ENCODE measurements at places on chromosomes 2 and 18.

- DNase-seq = no peak
Observed at GRCh38 chr18:74905247-74905646, 303.7 kb downstream of the PTGR3 start.

DNA sequence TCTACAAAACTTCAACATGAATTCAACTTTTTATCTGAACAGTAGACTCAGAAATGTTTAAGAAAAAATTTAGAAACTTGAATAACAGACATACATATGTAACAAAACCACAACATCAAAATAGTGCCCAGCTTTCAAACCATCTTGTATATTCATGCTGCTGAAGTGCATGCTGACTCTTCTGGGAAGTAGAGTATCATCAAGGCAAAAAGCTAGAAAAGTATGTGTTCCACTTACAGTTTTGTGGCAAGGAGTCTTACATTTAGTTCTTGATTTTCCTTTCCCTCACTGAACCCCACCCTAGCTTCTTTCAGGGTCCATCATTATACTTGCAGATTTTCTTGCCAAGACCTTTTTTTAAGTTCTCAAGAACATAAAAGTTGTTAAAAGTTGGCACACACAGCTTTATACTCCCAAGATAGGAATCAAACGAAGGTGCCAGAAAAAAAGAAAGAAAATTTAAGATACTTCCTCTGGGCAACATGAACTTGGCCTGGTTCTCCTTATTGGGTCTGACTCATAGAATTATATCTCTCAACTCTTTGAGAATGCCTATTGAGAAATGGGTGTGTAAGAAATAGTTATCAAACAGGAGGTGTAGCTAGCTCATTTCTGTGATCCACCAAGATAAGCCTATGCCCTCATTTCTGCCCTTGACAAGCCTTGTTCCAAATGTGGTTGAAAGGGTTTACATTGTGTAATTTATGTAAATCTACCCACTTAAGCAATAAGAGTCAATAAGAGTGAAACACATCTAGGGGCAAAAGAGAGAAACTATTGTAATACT is 667.6 kb upstream of the ACVR2A start:
- DNase-seq = peak; percentile 9

DNA sequence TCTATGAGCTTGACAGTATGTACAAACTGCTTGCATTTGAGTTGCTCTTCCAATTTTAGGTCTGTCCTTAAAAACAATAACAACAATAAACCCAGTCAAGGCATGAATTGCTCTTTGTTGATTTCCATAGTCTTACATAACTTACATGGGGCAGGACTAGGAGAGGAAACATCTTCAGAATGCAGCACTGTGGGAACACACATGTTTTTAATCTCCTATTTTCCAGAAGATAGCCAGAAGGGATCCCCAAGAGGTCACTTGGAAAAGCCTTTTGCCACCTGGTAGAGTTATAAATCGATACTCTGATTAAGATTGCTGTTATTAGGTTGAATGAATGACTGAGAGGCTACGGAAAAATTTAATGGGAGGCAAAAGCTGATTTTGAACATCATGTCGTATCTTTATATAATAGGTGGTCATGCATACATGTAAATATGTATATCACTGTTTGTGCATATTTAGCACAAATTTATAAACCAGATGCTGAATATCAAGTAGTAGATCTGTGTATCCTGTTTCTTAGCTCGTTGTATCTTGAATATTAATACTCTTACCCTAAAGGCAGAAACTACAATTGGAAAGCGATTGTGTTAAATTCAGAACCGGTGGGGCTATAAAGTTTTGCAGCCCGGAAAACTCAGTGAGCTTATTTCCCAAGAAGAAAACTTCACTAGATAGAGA is 479.4 kb upstream of the TCF4 start:
- no peak for DNase-seq

GRCh38 chr2:47265751-47266231 is 110.7 kb upstream of the STPG4 start:
- DNase-seq = no peak

- no peak for DNase-seq
Observed at GRCh38 chr2:240725671-240726070, 34.0 kb downstream of the AQP12A start.

DNA sequence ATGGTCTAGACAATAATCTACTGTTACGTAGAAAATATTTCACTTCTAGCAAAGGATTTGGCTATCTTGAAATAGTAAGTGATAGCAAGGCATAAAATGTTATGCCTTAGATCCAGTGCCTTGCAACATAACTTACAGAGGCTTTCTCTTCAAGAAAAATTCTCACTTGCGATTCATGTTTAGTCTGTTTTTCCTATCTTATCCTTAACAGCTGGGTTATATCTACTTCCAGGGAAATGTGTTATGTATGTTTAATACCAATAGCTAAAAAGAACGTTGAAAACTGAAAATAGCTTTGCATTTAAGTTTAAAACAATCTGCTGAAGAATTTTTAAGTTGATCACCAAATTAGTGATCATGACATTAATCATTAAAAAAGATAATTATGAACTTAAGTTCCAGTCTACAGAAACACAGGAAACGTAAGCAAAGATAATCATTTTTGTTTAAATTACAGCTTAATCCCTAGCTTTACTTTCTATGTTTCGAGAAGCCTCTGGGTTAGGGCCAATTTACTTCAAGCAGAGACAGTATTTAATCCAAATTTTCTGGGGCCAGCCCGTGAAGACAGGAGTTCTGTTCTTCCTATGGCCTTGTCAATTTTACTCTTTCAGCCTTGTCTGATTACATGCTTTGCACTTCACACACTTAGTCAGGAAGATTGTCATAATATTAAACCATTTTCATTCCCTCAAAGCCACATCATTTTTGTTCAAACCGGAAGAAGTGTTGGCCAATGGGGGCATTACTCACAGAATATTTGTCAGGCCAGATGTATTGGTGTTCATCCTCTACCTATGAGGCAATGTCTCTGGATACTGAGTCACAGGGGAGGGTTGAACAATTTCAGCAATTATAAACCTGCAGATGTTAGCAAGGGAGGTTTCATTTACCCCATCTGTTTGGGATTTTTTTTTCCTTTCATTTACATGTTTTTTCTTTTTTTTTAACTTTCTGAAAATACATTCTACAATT is 1132.9 kb upstream of the ZEB2 start:
- no peak for DNase-seq

- DNase-seq = no peak
Observed at GRCh38 chr2:85264471-85264870, 63.3 kb downstream of the TGOLN2 start.

GRCh38 chr2:132519566-132519965 is 103.0 kb downstream of the GPR39 start:
- no peak for DNase-seq

DNA sequence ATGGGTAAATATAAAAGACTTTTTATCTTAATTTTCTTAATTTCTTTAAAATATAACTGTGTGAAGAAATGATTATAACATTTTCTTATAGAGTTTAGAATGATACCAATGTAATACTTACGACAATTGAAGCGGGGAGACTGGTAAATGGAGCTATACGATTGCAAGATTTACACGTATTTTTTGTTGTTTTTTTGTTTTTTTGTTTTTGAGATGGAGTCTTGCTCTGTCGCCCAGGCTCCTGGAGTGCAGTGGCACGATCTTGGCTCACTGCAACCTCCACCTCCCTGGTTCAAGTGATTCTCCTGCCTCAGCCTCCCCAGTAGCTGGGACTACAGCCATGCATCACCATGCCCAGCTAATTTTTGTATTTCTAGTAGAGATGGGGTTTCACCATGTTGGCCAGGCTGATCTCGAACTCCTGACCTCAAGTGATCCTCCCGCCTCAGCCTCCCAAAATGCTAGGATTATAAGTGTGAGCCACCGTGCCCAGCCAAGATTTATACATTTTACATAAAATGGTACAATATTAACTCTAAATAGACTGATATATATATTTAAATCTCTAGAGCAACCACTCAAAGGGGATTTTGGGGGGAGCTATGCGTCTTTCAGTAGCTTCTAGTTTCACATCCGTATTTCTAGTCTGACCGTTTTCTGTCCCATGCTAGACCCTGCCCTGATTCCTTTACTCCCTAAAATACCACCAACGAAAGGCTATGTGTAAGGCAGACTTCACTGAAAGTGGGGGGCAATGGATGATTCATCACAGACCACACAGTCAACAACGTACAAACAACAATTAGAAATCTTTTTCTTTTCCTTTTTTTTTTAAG is 28.2 kb upstream of the ATG16L1 start:
- DNase-seq = no peak

GRCh38 chr2:28868611-28869010 is 1.5 kb downstream of the TRMT61B start:
- DNase-seq = no peak

DNA sequence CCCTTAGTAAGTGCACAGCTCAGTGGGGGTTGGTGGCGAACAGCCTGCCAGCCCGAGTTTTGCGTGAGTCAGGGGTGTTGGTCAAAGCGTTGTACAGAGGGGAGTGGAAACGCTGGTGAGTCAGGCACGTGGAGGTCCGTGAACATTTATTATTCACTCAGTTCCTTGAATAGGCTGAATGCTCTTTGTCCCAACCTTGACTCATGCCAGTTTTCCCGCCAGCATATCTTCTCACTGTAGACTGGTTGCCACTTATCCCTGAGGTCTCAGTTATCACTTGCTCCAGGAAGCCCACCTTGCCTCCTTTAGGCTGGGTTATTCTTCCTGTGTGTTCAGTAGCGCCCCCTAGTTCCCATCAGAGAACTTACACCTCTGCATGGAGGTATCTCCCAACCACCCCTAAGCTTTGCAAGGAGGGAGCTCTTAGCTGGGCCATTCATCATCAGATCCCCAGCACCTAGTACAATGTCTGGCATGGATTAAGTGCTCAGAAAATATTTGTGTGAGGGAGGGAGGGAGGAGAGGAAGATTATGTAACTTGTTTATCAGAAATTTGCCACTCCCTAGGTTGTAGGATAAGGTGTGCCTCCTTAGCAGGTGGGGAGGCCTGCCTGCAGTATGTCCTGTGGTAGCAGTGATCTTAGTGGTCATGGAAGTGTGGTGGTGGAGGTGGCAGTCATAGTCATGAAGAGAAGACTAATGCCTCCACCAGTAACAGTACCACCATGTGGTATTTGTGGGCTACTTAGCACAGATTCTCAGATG is 72.1 kb downstream of the CABLES1 start:
- no peak for DNase-seq

DNA sequence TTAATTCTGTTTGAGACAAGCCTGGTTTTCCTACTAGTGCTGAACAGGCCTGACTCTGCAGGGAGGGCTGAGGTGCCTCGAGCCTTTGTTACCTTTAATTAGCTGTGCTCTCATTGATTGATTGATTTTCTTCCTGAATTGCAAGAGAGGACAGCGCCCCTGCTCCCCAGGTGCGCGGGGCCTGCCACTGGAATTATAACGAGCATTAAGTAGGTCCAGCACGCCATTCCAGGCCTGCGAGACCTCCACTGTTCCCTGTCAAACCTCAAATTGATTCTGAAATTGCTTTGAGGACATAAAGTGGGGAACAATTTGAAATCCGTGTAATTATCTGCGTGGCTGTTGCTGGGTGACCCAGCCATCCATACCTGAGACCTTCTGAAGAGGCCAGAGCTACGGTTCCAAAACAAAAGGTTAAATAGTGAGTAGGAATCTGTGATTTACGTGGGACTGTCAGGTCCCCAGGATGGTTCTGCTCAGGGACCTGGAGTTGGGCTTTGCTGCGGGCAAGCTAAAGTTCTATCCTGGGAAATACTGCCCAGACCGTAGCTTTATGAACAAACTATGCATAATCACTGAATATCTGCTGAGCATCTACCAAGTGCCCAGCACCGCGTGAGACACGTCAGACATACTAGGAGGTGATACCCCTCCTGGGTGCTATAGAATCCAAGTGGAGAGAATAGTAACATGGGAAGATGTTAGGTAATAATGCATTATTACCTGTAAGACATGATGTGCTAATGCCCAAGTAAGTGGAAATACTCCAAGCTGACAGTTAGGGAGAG is 104.1 kb downstream of the ZBTB7C start:
- no peak for DNase-seq

DNA sequence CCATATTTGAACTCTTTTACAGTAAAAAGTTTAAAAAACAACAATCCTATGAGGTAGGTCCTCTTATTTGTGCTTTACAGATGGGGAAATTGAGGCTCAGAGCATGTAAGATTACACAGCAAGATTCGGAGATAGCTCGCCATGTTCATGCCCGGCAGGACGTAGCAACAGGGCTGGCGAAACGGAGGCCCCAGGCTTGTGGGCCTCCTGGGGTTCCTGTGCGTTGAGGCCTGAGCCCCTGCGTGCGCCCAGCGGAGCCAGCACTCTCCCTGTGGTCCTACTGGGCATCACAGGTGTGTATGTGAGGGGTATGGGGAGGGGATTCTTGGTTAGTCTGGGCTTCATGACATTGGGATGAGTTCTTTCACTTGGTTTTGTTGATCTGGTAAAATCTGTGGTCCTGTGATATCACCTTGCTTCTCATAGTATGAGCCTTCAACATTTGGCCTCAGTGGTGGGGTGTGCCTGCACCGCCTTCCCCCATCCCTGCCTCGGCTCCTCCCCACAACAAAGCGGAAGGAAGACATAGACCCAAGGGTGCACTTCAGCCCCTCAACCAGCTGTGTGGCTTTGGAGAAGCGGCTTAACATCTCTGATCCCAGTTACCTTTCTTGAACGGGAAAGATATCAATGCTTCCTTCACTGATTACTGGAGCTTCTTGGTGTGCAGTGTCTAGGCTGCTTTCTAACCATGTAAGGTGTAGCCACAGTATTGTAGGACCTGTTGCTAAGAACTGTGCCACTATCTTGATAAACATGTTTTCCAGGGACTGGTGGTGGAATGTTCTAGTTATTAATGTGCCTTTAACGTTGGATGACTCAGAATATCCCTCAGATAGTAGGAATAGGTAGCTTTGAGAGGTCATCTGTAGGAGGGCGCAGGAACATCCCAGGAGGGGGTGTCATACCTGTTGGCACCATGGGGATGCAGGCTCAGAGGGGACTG is 37.2 kb downstream of the HPCAL1 start:
- no peak for DNase-seq

- no peak for DNase-seq
Observed at GRCh38 chr2:62803961-62804360, 98.4 kb downstream of the EHBP1 start.

DNA sequence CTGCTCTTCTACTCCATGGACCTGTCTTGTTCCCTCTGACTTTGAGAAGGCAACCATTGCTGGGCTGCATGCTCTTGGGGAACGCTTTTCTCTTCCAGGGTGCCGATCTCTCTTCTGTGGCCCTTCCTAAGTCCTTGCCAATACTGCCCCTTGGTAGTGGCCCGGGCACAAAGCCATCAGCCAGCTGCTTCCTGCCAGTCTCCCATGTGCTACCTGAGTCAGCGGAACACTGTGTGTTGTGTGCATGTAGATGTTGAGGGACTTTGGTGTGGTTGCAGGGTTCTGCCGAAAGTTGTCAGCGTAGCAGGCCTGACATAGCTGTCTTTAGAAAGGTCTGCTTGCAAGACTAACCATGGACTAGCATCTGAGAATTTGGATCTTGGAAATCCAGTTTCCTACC is 35.4 kb downstream of the MGAT5 start:
- DNase-seq = peak; percentile 26

- DNase-seq = no peak
Observed at GRCh38 chr2:77807531-77808215, 285.5 kb upstream of the LRRTM4 start.

GRCh38 chr2:178723786-178724346 is 83.4 kb downstream of the TTN start:
- DNase-seq = no peak

GRCh38 chr2:19577723-19578122 is 219.3 kb upstream of the OSR1 start:
- DNase-seq = no peak

GRCh38 chr2:9071584-9072124 is 68.2 kb upstream of the MBOAT2 start:
- DNase-seq = no peak

GRCh38 chr18:50469380-50469781 is 90.5 kb upstream of the MAPK4 start:
- DNase-seq = no peak
